T-helper 22 cell (primary cell): ENCODE measurements at places on chromosomes 5 and 9.

GRCh38 chr9:85349046-85349445 lies 392.7 kb downstream of the AGTPBP1 start:
- no peak for DNase-seq

GRCh38 chr9:19456426-19456825 lies 47.6 kb downstream of the ACER2 start:
- no peak for DNase-seq

DNA sequence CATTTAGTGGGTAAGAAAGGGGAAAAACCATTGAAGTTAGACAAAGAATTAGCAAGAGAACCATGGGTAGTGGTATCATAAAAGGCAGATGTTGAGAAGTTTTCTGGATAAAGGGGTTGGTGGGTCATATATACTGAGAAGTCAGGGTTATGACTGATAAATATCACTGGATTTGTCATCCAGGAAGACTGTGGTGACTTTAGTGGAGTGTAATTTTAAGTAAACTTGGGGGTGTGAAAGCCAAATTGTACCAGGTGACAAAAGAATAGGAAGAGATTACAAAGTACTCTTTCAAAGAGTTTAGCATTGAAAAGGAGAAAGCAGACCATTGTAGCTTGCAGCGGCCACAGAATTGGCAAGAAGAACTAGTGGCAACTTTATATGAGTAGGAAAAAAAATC lies 315.2 kb upstream of the DMAC1 start:
- DNase-seq = no peak

- DNase-seq = no peak
Measured at GRCh38 chr5:33736510-33736909, 155.3 kb downstream of the ADAMTS12 start.

- DNase-seq = no peak
Measured at GRCh38 chr5:21802100-21802499, 1051.0 kb downstream of the CDH12 start.

- DNase-seq = no peak
Measured at GRCh38 chr9:70801181-70801829, 320.1 kb downstream of the TRPM3 start.

GRCh38 chr9:89065921-89066320 lies 74.7 kb downstream of the S1PR3 start:
- no peak for DNase-seq

- DNase-seq = no peak
Measured at GRCh38 chr9:112327718-112328450, 5.5 kb downstream of the PTBP3 start.

- DNase-seq = no peak
Measured at GRCh38 chr5:14266171-14266570, 123.0 kb downstream of the TRIO start.

GRCh38 chr5:178312880-178313282 lies 80.3 kb upstream of the PHYKPL start:
- no peak for DNase-seq

- no peak for DNase-seq
Measured at GRCh38 chr9:68523367-68523936, 17.2 kb downstream of the TMEM252 start.

DNA sequence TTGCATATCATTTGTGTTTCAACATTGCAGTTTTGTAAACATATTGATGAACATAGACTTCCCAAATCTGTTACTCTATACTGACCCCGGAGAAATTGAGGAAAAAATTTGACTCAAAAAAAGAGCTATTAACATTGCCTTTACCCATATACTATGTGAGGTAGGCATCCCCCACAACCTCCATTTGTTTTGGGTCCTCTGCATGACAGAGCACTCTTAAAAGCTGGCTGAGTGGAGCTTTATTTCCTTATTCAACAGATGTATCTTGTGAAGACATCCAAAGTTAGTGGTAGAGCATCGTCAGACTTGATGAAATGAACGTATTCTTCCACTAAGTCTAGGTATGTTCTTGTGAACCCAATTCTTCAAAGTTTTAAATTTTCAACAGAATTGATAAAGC lies 310.5 kb downstream of the CDH9 start:
- no peak for DNase-seq

DNA sequence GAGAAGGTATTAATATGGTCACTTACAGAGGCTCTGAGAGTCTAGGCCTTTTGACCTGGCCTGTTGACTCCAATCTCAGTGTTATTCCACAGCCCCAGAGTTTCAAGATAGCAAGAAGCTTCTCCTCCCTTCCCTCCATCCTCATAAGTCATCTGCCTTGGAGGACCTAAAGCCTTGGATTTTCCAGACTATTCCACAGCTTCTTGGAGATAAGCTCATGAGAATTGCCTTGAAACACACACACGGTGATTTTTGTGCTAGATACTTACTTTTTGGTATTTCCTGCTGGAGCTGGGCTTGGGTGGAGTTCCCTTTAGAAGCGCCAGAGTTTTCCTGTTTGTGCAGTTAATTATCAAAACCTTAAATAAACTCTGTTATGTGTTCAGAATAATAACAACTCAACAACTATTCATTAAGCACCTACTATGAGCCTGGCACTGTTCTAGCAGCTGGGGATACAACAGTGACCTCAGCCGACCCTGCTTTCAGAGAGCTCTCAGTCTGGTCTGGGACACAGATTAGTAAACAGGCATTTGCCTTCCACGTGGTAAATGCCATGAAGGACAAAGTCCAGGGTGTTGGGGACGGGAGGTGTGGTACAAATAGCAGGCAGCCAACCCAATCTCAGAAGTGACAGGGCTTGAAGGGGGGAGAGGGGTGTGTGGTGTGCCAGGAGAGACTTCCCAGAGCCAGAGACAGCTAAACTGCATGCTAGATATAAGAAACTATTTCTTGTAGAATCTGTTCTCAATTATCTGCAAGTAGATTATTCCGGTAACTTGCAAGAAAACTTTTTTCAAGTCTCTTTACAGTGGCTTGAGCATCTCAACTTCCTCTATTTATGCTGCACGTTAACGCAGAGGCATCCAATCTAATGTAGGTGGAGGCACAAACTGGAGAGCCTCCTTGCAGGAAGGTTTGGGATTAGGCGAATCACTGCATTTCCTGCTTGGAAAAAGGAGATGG lies 55.9 kb upstream of the KLF9 start:
- DNase-seq = no peak

GRCh38 chr5:113054899-113055298 lies 78.3 kb downstream of the DCP2 start:
- DNase-seq = no peak

GRCh38 chr5:59521476-59521875 lies 372.1 kb downstream of the PDE4D start:
- no peak for DNase-seq

DNA sequence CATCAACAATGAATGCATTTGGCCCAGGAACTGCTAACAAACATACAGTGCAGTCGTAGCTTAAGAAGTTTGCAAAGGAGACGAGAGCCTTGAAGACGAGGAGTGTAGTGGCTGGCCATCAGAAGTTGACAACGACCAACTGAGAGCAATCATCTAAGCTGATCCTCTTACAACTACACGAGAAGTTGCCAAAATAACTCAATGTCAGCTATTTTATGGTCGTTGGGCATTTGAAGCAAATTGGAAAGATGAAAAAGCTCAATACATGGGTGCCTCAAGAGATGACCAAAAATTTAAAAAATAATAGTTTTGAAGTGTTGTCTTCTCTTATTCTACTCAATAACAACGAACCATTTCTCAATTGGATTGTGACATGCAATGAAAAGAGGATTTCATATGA lies 757.7 kb upstream of the CHD1 start:
- DNase-seq = no peak

- no peak for DNase-seq
Measured at GRCh38 chr9:98568234-98568908, 140.4 kb downstream of the GABBR2 start.

GRCh38 chr9:109653470-109653869 lies 126.5 kb upstream of the PALM2AKAP2 start:
- no peak for DNase-seq

- no peak for DNase-seq
Measured at GRCh38 chr5:164352695-164353094, 847.3 kb downstream of the MAT2B start.

DNA sequence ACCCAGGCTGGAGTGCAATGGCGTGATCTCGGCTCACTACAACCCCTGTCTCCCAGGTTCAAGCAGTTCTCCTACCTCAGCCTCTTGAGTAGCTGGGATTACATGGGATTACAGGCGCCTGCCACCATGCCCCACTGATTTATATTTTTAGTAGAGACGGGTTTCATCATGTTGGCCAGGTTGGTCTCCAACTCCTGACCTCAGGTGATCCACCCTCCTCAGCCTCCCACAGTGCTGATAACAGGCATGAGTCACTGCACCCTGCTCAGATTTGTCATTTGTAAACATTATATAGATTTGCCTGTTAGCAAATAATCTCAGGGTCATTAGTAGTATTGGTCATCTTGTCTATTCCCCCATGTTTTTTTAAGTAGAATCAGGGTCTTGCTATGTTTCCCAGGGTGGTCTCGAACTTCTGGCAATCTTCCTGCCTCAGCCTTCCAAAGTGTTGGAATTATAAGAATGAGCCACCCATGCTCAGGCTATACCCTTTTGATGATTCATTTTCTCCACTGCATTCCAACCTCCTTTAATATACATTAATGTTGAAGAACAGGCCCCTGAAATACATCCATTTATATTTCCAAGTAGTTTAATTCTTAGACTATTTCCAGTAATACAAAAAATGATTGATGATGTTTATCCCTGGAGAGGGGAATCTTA lies 17.3 kb downstream of the CENPH start:
- DNase-seq = no peak

DNA sequence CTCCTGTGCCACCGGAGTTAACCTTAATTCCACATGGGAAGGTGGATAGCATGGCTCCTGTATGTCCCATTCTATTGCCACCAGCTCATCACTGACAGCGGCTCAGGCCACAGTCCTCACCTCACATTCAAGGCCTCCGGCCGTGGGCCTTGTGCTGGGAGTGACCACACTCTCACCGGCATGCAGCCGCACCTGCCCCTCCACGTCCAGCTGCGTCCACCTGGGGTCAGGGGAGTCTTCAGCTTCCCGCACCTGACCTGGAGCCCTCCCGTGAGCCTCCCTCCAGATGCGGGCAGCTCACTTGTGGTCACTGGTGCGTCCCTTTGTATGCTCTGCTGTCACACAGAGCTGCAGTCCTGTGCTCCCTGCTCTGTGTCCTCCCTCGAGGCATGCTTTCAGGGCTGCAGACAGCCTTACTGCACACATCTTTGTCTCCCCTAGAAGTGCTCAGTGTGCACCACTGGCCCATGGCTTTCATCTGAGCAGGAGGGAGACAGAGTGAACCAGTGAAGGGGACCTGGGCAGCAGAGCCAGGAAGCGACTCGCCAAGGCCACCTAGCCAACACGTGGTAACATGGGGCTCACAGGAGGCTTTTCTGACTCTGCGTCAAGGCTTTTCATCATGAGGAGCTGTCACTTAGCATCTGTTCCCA lies 210.1 kb downstream of the ERCC6L2 start:
- DNase-seq = no peak

DNA sequence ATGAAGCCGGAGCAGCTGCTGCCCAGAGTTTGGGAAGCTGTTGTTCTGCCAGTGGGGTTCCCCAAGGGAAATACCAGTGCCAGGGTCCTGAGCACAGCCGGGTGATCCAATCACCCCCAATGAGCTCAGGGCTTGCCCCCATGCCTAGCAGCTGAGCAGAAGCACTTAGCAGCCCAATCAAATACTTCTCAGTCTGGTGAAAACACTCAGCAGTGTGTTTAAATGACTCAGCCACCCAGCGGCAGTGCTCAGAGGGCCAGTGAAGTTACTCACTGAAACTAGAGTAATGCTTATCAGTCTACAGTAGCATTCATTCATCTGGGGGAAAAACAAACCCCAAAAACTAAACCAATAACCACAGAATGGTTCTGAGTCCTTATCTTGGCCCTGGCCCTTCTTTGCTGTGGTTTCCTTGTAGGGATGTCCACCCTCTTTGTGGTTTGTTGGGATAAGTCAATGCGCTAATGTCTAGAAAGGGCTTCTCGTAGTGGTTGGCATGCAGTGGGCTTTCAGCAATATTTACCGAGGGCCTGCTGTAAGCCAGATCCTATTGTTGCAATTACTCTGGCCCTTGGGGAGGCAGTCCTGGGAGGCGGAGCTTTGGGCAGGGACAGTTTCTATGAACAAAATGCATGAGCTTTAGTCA lies 43.1 kb downstream of the LHX2 start:
- no peak for DNase-seq

DNA sequence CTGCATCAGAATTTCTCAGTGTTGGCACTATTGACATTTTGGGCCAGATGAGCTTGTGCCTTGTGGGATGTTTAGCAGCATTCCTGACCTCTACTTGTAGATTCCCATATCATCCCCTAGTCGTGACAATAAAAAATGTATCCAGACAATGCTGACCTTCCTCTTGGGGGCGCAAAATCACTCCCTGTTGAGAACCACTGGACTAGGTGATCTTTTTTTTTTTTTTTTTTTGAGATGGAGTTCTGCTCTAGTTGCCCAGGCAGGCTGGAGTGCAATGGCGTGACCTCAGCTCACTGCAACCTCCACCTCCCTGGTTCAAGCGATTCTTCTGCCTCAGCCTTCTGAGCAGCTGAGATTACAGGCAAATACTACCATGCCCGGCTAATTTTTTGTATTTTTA lies 22.6 kb downstream of the STXBP1 start:
- DNase-seq = no peak

GRCh38 chr9:21686738-21687137 lies 115.7 kb upstream of the MTAP start:
- no peak for DNase-seq

DNA sequence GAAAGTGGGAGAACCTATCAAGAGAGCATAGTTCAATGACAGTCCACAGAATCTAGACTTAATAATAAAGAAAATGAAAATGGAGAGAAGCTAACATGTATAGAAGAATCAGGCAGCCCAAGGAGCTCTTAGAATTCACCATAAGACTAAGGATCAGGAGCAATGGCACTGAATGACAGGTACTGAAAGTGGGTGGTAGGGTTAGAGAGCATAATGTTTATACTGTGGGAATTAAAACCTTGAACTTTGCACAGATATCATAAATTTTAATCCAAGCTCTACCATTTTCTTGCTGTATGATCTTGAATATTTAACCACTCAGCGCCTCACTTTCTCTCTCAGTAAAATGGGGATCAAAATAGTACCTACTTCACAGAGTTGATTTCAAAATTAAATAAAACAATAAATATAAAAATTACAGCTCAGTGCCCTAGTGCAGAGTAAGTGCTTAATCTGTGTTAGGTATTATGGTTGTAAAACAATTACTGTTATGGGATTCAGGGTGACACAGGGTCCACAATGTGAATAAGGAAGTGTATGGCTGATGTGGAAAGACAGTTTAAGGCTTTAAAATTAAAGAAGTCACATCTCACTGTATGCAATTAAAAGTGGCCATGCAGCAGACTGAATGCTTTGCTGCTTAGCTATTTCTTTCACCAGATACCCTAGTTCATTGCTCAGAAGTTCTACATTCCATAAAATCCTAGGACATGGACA lies 319.8 kb downstream of the HINT1 start:
- DNase-seq = no peak

DNA sequence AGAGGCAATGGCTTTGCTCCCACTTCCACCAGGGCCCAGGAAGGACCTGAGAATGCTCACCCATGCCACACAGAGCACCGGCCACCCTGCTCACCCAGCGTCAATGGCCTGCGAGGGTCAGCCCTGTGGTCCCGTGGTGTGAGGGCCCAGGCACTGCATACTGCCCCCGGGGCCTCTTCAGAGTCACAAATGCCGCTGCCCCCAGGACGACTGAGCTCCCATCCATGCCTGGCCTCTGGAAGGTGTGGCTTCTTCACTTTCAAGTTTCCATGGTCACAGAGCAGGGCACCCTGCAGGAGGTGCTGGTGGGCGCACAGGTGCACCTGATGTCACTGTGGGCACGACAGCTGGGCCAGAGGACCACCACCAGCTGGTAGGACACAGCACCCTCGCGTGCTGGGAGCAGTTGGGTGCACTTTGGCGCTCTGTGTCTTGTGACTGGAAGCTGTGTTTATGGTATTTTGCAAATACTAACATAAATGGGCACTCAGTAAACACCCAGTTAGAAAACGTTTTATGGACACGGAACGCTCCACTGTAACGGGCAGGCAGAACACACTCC lies 12.5 kb upstream of the ZDHHC11 start:
- no peak for DNase-seq
